Daoy (cell line): ENCODE measurements at places on chromosomes 3 and 15.
A peak's percentile ranks its signal among the peaks of the same experiment; 100 is the strongest.

DNA sequence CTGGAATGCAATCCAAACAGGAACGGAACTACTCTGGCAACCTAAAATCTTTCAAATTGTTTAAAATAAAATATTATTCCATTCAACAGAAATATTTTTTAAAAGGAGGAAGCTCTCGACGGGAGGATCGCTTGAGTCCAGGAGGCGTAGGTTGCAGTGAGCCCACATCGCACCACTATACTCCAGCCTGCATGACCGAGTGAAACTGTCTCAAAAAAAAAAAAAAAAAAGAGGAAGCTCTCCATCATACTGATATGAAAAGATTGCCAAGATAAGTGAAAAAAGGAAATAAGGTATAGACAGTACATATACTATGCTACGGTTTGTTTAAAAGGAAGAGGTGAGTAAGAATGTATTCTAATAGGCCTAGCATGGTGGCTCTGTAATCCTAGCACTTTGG lies 3.6 kb downstream of the RAD18 start:
- DNase-seq, result no peak

- no peak for DNase-seq
These were observed 2.3 kb upstream of the UACA start for GRCh38 chr15:70765504-70766281.

DNA sequence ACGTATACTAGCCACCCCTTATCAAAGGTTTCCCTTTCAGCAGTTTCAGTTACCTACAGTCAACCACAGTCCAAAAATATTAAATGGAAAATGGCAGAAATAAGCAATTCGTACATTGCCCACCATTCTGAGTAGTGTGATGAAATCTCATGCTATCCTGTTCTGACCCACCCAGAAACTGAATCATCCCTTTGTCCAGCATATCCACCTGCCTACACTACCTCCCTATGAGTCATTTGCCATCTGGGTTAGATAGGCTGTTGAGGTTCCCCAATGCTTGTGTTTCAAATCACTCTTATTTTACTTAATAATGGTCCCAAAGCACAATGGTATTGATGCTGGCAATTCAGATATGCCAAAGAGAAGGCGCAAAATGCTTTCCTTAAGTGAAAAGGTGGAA lies 15.3 kb upstream of the PHC3 start:
- peak; percentile 25 for DNase-seq

DNA sequence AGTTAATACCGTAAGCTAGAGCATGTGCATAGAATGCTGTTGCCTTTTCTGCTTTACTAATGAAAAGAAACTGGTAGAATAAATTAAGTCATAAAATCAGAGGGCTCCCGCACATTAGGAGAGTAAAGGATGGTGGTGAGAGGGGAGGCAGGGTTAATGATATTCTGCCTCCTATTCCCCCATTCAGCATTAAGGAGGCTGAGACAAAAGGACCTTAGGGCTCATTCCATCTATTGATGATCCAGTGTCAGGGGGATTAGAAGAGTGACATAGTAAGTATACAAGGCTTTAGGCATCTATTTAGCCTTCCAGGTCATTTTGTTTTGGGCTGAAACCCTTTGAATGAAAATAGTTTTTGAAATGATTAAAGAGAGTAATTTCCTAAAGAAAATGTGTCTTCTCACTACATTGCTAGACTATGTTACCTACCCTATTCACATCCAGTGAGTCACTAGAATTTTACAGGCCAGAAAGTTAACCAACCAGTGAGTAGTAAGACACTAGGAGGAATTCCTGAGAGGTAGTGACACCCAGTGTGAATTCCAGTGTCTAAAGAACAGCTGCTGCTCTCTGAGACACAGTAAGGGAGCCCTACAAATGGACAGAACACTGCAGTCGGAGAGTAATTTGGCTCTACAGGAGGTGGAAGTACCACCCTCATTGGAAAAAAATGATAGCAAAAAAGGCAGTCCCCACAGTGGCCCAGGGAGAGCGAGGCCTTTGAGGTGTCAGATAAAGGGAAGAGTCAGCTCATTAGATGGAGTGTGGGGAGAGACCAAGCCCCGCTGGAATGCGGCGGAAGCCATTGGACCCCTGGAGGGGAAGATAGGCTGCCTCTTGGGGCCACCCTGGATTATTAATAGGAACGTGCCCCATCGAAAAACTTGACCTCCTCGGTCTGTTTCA lies 67.6 kb downstream of the TUSC7 start:
- no peak for DNase-seq

- no peak for DNase-seq
These were observed 248.1 kb upstream of the C2CD4B start for GRCh38 chr15:62413153-62413552.

- no peak for DNase-seq
These were observed 15.7 kb downstream of the KLHL18 start for GRCh38 chr3:47298439-47298838.

DNA sequence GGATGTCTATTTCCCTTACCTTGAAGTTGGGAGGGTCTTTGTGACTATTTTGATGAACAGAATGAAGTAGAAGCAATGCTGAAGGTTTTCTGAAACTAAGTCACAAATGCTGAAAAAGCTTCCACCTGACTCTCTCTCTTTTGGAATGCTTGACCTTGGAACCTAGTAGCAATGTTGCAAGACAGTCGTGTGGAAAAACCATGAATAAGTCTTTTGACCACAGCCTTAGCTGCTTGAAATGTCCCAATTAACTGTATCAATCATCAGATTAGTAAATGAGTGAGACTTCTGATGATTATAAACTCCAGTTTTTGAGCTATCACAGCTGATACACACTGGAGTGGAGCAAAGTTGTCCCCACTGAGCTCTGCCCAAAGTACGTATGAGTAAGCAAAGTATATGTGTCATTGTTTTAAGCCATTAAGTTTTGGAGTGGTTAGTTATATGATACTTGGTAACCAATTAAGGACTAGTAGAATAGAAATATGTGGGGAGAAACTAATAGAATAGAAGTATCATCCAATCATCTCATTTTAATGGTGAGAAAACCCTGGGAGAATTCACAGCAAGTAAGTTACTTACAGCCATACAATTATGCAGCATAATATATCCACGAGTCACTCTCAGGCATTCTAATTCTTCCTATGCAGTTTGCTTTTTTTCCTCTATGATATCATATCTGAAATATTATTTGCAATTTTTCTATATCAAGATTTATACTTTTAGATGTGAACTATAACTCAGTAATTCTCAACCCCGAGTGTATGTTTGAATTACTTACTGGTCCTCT lies 1010.6 kb downstream of the ROBO2 start:
- no peak for DNase-seq

- no peak for DNase-seq
These were observed 35.1 kb downstream of the KY start for GRCh38 chr3:134615743-134616142.

- DNase-seq, result no peak
These were observed 851 bp downstream of the AP2M1 start for GRCh38 chr3:184175506-184175905.

DNA sequence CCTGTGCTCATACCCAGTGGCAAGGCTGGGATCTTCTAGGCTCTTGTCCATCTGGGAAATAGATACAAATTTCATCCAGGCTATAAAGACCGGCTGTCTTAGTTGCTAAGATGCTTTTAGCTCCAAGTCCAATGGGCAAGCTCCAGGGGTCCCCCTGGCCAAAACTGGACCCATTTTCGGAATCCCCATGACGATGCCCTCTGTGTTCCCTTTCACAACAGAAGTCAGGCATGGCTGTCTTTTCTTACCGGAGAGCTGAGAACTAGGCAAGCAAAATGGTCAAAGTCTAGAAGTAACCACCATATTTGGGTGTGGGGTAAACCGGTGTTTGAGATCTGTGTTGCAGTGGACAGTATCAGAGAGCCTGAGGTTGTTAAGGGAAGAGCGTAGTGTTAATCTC lies 1.0 kb downstream of the GLYCTK start:
- no peak for DNase-seq

DNA sequence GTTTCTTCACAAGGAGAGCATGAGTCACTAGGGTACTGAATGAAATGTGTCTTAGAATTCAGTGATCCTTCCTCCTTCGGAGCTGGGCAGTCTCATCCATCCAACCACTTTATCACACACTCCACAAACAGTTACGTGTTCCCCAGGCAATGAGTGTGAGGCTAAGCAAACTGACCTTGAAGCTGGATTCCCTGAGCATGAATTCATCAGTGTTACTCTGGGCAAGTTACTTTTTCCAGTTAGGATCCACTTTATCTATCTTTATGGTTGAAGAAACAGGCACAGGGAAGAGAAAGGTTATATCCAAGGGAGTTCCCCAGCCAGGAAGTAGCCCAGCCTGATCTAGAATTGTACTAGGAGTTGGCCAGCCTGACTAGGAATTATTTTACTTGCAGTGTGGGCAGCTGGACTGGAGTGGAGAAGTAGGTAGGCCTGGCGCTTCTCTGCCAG lies 17.1 kb upstream of the GCNT3 start:
- peak; percentile 75 for DNase-seq

DNA sequence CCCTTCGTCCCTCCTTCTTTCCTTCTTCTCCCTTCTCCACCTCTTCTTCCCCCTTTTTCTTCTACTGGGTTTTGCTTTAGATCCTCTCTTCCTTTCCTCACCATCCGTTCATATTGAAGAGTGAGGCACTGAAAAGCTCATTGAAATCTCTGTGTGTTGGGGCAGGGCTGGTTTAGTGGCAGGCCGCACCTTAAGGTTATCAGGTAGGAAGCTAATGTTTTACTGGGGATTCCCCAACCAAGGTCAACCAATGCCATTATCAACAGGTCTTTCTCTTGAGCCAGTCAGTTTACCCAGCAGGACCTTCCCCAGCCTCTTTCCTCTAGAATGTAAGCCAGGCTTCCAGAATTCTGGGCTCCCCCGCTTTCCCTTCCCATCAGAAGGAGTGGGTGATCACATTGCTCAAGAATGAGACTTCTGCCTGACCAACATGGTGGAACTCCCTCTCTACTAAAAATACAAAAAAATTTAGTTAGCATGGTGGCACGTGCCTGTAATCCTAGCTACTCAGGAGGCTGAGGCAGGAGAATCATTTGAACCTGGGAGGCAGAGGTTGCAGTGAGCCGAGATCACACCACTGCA lies 11.5 kb upstream of the VPS8 start:
- DNase-seq, result no peak

DNA sequence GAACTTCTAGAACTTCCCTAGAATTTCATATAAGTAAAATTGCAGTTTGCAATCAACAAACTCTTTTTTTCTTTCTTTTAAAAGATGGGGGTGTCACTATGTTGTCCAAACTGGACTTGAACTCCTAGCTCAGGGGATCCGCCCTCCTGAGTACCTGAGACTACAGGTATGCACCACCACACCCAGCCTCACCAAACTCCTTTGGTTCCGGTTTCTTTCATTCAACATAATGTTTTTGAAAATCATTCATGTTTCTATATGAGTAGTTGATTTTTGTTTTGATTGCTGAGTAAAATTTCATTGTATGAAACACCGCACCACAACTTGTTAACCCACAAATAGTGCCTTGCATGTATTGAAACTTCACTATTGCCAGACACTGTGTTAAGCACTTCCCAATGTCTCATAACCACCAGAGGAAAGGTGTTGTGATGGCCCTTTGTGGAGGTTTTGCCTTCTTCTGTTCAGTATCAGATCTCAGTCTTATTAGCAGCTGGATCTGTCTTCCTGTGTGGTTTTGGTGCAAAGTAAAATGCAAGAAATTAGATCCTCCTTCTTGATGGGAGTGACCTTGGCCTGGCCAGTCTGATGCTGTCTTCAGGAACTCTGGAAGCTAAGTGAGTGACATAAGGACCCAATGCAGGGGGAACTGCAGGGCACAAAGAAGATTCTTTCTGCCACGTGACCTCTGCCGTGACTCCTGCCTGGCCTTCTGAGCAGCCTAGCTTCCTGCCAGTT lies 78.8 kb upstream of the UBE2E1 start:
- no peak for DNase-seq

- no peak for DNase-seq
These were observed 8.3 kb upstream of the LIPH start for GRCh38 chr3:185560676-185561075.

DNA sequence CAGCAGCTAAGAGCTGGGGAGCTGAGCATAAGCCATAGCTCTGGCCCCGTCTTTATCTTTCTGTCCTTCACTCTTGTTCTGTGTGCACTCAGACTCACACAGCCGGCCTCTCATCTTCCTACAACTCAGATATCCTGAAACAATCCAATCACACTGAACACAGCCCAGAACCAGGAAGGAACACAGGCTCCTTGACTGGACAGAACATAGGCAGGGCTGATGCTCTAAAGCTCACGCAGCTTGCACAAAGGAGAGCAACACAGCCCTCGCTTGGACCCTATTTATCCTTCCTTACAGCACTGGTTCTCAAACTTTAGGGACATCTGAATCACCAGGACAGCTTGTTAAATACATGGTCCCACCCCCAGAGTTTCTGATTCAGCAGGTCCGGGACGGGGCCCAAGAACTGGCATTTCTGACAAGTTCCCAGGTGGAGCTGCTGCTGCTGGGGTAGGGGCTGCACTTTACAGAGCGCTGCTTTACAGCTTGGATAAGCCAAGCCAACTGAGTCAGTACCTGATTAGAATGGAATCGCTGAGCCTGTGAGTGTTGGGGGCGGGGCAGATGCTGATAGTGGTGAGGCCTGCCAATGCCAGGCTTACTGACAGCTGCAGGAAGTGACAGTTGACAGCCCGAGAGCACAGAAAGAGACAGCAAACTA lies 65.1 kb downstream of the MRPL46 start:
- DNase-seq, result no peak

DNA sequence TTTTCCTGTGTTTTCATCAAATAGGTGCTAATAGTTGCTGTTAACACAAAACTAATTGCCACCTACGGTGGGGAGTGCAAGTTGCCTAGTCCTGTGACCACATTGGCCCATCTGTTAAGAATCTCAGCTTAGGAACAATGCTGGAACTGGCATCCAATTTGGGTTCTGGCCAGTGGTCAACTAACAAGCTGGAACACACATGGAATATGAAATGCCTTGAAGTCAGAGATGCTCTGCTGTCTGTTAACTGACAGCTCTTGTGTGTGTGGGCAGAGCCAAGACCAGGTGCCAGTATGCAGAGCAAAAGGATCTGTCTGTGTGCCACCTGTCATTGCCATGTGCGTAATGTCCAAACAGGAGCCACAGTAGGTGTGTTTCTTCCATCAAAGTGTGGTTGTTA lies 460.8 kb downstream of the ROBO2 start:
- DNase-seq, result no peak

DNA sequence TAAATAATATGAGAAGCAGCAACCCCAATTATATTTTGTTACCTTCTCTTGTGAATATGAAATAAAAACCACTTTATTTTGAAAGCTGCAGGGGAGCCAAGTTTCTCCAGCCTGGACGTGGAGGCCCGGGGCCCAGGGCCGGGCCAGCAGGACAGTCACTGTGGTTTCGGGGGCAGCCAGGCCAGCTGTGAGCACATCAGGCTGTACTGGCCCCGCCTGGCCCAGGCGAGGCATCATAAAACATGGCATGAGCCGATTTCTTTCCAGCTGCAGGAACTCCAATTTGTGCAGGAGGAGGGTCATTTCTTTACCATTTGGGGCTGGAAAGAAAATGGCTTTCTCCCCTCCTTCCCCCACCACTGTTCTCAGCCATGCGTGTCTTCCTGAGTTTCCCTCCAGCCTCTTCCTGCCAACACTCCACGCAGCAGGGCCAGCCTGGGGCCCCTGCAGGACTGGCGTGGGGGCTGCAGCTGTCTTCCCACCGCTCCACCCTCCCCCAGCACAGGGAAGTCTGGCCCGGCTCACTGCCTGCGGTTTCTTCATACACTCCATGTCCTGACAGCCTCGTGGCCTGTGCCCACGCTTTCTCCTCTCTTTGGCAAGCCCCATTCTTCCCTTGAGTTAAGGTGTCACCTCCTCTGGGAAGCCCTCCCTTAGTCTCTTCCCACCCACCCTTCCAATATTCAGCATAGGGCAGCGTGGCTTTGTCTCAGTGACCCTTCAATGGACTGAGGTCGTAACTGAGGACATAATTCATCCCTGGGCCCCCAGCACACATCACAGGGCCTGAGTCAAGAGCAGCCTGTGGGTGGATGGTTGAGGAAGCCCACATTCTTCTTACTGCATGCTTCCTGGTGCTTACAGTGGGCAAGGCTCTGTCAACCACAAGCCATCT lies 135.8 kb downstream of the CHSY1 start:
- DNase-seq, result peak; percentile 30
